Stimulated activated CD8-positive, alpha-beta memory T cell treated with anti-CD3 and anti-CD28 coated beads, Interleukin-4, amount 100 ng/mL, for 4 hours (primary cell): ENCODE measurements at places on chromosomes 11 and 22.

DNA sequence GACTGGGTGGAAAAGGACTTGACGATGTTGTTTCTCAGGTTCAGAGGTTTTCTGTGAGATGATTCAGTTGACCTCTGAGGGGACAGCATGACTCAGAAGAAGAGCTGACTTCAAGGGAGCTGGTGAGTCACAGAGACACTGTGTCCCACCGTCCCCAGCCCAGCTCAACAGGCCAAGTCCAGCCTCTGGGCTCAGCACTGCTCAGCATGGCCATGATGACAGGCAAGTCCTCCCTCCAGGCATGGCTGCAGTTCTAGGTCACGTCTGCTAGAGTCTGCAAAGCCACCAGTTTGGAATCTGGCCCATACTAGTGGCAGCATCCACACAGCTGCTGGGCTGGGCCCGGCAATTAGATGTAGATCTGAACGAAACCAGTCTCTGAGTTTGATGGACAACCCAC, 12.9 kb downstream of the TRIM29 start:
- DNase-seq, result no peak

GRCh38 chr22:20089977-20090729, 10.1 kb downstream of the DGCR8 start:
- DNase-seq, result no peak

GRCh38 chr22:10961043-10961860, 4566.7 kb upstream of the OR11H1 start:
- no peak for DNase-seq

GRCh38 chr22:37122598-37123180, 13.2 kb upstream of the TMPRSS6 start:
- DNase-seq, result no peak

- DNase-seq, result no peak
Observed at GRCh38 chr11:40716344-40717130, 742.9 kb downstream of the LRRC4C start.

DNA sequence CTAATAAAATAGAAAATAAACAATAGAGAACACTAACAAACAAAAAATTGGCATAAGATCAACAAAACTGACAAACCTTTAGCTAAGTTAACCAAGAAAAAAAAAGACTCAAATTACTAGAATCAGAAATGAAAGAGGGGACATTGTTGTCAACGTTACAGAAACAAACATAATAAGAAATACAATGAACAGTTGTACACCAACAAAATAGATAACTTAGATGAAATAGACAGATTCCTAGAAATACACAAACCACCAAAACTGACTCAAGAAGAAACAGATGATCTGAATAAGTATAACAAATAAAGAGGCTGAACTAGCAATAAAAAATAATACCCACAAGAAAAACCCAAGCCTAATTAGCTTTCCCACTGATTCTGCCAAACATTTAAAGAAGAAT, 34.7 kb upstream of the TMPRSS4 start:
- no peak for DNase-seq

GRCh38 chr22:46368871-46369715, 33.6 kb downstream of the TRMU start:
- no peak for DNase-seq

DNA sequence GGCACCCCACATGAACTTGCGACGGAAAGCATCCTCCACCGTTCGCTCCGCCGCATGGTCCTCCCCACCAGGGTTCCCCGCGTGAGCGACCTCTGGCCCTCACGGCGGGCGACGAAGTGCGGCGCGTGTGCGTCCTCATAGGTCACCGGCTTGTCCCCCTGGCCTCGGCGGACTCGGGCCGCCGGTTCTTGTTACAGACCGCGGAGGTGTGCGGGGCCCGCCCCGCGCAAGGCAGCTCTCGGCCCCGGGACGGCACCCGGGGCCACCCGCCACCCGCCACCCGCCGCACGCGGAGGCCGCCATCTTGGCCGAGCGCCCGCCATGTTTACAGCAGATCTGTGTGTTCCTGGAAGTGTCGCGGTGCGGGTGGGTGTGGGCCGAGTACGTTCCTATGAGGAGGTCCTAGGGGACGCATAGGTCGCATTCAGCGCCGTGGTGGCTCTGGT, 3.5 kb upstream of the IFITM2 start:
- no peak for DNase-seq

DNA sequence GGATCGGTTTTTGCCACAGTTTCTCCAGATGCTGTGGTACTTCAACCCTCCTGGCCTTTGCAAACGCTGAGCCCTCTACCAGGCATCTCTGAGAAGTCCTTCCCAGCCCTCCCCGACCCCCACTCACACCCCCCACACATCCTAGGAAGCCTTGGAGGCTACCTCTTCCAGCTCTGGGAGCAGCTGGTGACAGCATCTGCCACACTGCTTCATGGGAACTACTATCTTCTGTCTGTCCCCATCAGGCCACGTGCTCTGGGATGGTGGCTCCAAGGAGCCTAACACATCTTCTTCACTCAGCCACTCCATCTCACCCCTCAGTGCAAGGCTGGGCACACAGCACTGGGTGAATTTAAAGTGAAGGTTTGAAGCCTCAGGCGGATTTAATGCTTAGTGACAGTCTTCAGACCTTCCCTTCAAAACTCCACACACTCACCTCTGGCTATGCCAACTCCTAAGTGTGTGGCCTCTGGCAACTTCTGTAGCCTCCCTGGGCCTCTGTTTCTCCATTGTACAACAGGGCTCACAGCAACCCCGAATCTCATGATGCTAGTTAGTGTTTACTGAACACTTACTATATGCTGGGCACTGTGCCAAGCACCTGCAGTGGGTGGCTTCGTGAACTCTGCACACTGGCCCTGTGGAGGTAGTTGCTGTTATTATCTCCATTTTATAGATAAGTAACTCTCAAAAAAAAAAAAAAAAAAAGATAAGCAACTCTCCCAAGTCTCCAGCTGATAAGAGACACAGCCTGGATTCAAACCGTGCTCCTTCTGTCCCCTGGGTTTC, 7.3 kb upstream of the TP53I11 start:
- DNase-seq, result no peak

DNA sequence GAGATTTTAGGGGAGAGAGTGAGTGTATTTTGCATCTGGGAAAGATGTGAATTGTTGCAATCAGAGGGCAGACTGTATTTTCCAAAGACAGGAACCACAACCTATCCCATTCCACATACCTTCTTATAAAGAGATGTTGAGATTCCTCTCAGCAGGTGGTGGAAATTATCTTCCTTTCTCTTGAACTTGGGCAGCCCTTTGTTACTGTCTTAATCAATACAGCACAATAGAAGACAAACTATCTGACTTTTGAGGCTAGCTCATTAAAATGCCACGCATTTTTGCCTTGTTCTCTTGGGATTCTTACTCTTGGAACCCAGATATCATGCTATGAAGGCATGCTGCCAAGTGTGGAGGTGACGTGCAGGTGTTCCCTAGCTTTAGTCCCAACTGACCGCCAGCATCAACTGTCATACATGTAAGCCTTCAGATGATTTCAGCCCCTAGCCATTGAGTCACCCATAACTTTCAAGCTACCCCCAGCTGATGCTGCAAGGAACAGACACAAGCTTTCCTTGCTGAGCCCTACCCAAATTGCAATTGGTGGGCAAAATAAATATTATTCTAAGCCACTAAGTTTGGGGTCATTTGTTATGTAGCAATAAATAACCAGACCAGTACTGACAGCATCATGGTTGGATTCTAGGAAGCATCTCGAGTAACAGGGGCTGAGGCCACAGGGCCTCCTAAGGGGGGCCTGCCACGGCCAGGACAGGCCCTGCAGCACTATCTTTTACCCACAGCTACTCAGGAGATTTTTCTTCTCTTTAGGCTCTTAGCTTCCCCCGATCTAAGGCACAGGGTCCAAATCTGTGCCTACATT, 63.0 kb downstream of the RPL27A start:
- DNase-seq, result no peak

GRCh38 chr11:124108156-124108555, 7.1 kb upstream of the VWA5A start:
- DNase-seq, result no peak

DNA sequence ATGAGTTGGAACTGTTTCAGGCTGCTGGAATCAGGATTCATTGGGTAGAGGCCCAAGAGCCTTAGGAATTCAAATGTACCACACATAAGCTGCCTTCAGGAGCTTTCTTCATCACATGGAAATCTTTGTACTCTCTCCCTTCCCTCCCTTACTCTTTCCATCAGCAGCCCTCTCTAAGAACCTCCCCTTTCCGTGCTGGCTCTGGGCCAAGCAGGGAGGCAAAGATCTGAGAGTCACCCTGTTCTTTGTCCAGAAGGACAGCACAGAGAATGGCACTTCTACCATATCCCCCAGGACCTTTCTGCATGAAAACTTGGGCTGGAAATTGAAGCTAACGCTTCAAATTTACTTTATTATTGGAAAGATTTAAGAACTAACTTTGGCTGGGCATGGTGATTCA, 20.7 kb upstream of the TPBGL start:
- no peak for DNase-seq

DNA sequence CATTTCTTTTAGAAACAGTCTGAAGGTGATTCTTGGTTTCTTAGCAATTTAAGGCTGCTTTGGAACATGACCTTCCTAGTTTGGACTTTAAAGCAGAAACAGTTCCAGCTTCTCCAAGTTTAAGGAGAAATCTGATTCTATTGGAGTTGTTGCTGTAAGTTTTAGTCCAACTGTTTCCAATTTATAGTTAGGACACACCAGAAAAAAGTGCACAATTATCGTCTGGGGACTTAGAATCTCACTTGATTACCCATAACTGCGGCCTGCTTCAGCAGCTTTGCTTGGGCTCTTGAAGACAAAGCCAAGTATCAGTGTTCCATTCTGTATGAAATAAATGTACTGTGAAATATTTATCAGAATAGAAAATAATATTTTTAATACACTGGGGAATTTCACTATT, 246.6 kb downstream of the TMEM135 start:
- DNase-seq, result no peak

GRCh38 chr11:126115816-126116331, 53.2 kb upstream of the CDON start:
- no peak for DNase-seq

GRCh38 chr11:27807596-27807995, 107.3 kb upstream of the BDNF start:
- no peak for DNase-seq

DNA sequence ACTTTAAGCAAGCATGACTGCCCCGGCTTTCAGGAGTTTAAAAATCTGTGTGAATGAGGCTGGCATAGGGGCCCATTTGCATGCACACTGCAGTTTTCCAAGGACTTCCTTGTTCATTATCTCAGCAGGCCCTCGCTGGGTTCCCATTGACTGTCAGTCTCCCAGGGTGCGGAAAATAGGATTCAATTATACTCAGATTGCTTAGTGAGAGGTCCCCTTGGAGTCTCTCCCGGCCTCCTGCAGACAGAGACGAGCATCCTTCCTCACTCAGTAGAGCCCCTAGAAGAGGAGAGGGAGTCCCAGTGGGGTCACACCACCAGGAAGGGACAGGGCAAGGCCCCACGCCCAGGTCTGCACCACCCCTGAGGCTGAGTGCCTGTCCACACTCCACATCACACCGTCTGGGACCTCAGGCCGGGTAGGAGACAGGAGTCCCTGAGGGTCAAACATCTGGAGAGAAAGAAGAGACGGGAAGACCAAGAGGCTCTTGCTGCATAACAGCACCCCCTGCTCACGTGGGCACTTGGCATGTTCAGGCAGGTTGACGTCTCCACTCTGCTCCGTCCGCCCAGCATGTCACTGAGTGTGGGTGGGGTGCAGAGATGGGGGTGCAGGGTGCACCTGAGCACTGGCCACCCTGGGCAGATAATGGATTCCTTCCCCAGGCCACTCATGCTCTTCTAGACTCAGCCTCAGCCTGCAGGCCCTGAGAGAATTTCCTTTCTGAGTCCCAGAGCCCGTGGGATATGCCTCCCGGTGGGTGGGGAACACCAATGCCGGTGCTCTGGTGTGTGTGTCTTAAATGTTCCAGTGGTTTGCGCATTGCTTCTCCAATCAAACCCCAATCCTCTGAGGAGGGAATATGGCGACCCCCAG, 58.8 kb downstream of the MCM5 start:
- no peak for DNase-seq

GRCh38 chr11:47950396-47950795, 30.0 kb upstream of the PTPRJ start:
- peak; percentile 27 for DNase-seq

- no peak for DNase-seq
Observed at GRCh38 chr11:82682003-82682751, 51.5 kb downstream of the FAM181B start.

DNA sequence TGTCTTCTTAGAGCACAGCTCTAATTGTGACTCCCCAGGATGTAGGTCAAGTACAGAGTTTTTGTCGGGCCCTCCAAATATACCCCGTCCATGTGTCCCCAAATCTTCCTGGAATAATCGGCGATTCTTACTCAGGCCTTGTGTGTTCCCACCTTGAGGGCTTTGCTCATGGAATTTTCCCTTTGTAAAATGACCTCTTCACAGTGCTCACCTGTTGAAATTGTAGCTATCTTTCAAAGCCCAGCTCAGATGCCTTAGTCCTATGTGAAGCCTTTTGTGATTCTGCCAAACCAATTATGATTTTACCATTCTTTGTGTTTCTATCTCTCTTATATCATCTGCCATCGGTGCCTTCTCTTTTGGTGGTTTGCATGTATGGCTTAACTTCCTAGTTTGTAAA, 30.1 kb upstream of the RAG2 start:
- no peak for DNase-seq

DNA sequence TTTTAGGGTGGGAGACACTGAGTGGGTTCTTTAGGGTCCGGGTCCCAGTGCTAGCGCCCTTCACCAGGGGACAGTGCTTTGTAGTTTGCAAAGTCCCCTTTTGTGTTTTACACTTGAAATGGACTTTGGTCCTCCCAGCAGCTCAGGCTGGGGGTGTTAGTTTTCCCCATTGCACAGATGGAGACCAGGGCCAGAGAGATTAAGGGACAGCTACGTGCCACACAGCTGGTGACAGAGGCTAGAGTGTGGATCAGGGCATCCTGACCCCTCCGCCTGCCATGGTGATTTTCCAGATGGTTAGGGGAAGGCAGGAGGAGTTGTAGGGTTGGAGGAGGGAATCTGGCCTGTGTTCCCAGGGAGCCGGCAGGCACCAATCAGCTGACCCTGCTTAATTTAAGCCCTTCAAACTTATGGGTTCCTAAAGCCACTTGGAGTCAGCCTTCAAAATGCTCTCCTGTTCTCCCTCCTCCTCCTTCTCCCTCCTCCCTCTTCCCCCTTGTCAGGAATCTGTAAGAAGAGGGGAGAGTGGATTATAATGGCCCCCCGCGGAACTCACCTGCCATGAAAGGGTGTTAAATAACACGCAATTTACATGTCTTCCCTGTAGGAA, 22.5 kb upstream of the MPPED1 start:
- DNase-seq, result no peak

DNA sequence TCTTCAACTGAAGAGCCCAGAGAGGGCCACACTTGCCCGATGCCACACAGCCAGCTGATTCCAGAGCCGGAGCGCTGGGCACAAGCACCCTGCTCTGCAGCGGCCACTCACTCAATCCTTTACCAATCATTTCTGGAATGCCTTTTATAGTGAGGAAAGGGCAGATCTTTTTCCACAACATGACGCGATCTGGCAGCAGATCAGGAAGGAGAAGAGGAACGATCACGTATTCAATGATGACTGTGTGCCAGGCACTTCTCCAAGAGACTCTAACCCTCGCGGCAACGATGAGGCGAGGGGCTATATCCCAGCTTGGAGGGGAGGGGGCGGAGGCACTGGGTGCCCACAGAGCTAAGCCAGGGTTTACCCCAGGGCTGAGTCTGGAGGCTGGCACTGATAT, 56.3 kb upstream of the TCF20 start:
- no peak for DNase-seq

GRCh38 chr11:105838668-105839384, 183.2 kb downstream of the MSANTD4 start:
- DNase-seq, result no peak
